Fibroblast of skin of abdomen (primary cell): ENCODE measurements at places on chromosomes 5 and 9.

DNA sequence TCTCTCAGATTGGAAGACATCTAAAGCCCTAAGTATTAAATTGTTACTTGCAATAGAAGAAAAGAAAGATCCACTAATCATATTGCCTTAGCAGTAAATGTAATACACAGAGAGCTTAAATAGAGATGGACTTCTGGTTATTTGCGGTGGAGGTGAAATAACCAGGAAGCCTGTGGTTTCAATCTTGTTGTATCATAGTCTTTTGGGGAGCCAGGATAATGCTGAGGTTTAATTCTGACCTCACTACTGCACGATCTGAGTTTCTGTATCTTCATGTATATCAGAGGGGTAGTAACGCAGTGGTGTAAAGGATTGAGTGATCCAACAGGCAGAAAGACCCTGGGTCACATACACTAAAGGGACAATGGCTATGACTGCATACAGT lies 71.7 kb downstream of the ANKRD55 start:
- DNase-seq: no peak

- no peak for DNase-seq
These were observed 27.1 kb downstream of the NANS start for GRCh38 chr9:98083566-98084183.

GRCh38 chr9:74765481-74765971 lies 122.2 kb downstream of the TRPM6 start:
- no peak for DNase-seq

GRCh38 chr9:114852050-114852594 lies 46.3 kb upstream of the TNFSF15 start:
- DNase-seq: peak; percentile 94

DNA sequence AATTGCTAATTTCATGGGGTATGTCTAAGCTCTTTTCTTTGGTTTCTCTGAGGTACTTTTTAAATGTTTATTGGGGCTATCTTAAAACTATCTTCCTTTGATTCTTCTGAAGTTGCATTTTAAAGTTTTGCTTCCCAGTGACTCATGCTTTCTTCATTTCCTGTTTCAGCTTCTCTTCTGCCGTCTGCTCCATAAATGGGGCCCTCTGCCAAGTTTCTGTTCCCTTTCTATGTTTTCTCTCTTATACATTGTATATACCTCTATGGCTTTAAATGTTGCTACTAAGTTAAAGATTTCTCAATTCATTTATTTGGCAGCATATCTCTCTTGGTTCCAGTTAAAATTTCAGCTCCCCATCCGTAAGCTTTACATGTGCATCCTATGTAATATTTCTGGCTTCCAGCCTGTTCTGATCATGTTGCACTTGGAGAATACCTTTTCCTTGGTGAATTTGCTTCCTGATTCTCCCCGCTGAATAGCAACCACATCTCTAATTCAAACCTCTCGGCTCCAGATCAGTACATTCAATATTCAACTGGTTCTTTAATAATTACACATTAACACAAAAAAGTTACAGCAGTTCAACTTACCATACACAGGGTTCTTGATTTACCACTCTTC lies 125.3 kb downstream of the ST8SIA4 start:
- peak; percentile 89 for DNase-seq

- DNase-seq: no peak
These were observed 168.5 kb downstream of the SLC24A2 start for GRCh38 chr9:19620326-19620725.

- DNase-seq: no peak
These were observed 2.8 kb upstream of the HBEGF start for GRCh38 chr5:140349244-140349643.

DNA sequence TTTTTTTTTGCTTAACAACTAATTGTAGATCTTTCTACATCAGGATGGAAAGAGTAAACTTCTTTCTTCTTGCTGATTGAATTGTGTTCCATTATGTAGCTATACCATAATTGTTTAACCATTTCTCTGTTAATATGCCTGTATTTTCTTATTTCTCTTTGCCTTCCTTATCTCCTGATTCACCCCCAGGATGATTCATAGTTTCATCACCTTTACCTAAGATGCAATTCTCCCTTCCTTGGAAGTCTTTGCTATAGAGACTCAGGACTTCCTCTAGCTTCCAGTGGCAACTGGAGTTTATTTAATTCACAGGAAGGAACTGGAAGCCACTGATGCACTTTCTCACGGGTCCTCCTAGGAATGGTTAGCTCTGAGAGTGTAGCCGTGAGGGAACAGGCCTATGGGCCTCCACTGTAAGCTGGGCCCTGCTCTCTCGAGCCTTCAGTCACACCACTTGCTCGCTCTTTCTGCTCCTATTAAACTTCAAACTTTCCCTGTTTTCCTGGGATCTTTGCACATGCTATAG lies 83.1 kb downstream of the FGF1 start:
- no peak for DNase-seq

DNA sequence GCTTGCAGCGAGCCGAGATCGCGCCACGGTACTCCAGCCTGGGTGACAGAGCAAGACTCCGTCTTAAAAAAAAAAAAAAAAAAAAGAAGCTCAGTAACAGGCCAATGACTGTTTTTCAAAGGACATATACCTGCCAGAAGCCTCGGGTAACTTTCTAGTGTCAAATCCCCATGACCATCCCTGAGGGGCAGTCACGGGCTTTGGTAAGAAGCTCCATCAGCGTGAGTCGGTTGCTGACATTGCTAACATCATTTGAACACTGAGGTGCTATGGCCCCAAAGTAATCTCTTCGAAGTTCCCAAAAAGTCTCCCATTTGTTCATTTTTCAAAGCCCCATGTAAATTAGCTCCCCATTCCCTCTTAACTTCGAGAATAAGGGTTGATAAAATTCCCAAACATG lies 11.6 kb downstream of the NAIP start:
- DNase-seq: no peak

DNA sequence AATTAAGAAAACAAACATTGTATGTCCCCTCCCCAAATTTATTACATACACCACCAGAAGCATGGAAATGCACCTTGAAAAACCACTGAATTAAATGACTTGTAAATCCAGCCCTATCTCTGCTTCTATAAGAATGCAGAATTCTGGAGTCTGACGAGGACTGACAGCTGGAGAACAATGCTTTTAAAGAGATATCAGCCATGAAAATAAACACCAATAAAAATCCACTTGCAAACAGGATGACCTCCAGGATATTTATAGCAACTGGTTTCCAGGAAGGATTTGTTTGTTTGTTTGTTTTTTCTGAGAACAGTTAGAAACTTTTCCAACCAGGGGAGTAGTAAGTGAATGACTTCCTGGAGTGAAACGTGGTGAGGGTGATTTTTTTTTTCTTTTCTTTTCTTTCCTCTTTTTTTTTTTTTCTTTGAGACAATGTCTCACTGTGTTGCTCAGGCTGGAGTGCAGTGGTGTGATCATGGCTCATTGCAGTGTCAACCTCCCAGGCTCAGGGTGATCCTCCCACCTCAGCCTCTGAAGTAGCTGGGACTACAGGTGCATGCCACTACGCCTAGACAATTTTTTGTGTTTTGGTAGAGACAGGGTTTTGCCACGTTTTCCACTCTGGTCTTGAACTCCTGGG lies 38.7 kb upstream of the SLC36A1 start:
- no peak for DNase-seq

DNA sequence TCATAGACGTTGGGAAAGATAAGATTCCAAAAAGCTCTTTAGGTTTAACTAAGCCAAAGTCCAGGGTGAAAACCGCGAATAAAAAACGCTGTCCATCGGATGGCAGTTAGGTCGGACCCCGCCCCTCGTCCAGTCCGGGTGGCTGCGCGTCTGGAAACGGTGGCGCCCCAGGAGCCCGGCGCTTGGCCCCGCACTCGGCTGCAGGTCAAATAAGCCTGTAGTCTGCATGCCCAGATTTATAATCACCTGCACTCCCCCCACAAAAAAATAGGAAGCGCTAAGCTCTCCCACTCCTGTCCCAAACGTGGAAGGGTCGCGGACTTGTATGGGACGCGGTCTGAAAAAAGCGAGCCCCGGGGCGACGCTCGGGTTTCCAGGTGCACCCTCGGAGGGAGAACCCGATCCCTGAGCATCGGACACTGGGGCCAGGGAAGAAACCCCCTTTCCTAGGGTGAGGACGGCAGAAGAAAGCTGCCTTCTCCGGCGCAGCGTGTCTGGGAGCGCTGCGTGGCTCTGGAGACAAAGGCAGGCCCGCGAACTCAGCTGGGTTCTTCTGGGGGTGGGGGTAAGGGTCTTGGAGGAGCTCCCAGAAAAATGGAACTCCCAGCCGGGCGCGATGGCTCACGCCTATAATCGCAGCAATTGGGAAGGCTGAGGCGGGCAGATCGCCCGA lies 923 bp upstream of the ZBTB5 start:
- peak; percentile 85 for DNase-seq

DNA sequence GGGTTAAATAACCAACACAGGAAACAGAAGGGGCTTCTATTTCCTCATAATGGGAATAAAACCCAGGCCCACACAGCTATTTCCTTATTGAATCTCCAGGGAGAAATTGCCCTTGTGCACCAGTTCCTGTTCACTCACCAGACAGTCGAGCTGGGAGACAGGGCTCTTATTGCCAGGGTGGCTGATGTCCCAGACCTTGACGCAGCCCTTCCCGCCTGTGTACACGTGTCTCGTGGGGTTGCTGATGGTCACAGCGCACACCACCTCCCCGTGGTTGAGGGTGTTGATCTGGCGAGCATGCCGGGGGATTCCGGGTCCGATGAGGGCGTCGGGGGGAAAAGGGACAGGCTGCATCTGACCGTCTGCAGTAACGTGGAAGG lies 96.5 kb downstream of the TLE1 start:
- no peak for DNase-seq

DNA sequence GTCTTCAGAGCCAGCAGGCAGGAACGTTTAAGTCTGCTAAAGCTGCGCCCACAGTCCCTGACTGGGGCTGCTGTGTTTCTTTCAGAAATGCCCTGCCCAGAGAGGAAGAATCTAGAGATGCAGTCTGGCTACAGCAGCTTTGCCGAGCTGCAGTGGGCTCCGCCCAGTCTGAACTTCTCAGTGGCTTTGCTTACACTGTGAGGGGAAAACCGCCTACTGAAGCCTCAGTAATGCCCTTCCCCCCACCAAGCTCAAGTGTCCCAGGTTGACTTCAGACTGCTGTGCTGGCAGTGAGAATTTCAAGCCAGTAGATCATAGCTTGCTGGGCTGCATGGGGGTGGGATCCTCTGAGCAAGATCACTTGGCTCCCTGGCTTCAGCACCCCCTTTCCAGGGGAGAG lies 78.4 kb downstream of the SREK1 start:
- DNase-seq: no peak

GRCh38 chr5:31845361-31845760 lies 206.4 kb downstream of the PDZD2 start:
- DNase-seq: peak; percentile 17

GRCh38 chr9:83521411-83521810 lies 16.8 kb downstream of the FRMD3 start:
- DNase-seq: no peak

DNA sequence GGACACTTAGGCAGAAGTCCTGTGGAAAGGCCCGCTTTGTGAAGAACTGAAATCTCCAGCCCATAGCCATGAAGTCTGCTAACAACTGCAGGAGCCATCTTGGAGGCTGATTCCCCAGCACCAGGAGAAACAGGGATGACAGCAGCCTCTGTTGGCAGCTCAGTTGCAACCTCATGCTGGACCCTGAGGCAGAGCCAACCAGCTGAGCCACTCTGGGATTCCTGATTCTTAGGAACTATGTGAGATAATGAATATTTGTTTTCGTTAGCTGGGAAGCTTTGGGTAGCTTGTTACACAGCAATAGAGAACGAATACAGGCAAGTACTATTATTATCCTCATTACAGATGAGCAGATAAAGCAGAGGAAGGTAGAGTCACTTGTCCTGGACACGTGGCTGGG lies 210.5 kb upstream of the ANKH start:
- no peak for DNase-seq

GRCh38 chr5:4099386-4099785 lies 503.8 kb downstream of the IRX1 start:
- no peak for DNase-seq

- DNase-seq: peak; percentile 54
These were observed 147.4 kb downstream of the TRIM36 start for GRCh38 chr5:115022303-115022702.

- DNase-seq: no peak
These were observed 120.6 kb upstream of the MEF2C start for GRCh38 chr5:89003563-89004036.

DNA sequence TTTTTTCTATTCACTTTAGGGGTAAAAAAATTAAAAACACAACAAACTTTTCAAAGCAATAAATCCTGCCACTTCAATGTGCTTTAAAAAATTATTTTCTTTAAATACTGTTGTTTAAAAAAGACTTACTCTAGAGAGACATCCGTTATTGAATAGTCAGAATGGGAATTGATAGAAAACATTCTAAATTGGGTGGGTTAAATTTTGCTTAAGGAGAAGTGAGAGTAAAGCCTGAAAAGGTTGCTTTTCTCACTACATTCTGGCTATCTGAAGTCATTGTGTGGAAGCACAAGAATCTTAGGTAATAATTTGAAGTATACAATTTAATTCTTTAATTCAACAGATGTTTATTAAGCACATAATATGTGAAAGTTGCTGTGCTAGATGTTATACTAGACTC lies 509.3 kb downstream of the NR2F1-AS1 start:
- no peak for DNase-seq

DNA sequence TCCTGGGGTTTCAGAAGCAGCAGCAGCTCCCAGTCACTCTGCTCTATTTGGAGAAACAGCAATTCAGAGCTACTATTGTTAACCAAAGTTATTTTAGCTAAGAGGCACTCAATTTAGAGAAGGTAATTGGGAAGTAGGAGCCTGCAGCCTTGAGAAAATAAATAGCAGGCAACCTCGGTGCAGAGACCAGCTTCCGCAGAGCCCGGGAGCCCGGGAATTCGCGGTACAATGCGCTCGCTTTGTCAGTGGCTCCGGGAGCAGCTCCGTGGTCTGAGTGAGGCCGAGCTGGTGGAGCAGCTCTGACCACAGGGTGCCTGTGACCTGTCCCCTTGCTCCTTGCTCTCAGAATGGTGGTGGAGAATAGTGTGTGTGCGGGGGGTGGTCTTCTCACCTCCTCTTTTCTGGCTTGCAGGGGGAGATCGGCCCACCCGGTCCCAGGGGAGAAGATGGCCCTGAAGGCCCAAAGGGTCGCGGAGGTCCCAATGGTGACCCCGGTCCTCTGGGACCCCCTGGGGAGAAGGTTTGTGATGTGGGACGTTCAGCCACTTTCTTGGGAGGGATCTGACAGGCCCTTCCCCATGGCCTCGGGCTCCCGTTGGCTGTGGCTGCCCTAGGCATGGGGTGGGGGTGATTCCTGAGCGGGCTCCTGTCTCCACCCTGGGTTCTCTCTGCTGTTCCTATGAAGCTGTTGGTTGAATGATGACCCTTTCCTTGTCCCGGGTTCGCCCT lies 95.9 kb upstream of the FCN2 start:
- no peak for DNase-seq

DNA sequence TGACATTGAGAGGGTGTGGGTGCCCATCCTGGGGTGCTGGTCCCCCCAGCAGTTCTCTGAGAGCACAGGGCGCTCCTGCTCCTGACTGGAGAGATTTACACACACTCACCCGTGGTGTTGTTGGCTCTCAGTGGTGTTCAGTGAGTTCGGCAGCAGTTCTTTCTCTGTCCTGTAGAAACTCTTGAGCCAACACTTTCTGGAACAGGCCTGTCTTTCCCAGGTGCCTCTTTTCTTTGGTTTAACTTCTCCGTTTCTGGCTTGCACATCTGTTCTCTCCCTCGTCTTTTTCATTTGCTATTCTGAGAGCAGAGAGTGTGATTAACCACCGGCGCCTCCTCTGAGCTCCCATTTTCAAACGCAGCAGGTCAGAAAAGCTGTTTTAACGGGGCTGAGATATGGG lies 284.5 kb downstream of the IRX2 start:
- DNase-seq: no peak

- no peak for DNase-seq
These were observed 268.6 kb downstream of the FAM114A2 start for GRCh38 chr5:153770066-153770465.

GRCh38 chr9:14687042-14687719 lies 6.1 kb downstream of the ZDHHC21 start:
- DNase-seq: peak; percentile 86
